T-cell (primary cell): ENCODE measurements at places on chromosomes 3 and 15. TPM values are rescaled to one million over a fixed set of nuclear protein-coding genes. Genes with fewer than 3 reads are reported as not detected.

The SRGAP3 gene
- total RNA-seq: 1.4 TPM

The SLC24A5 gene
- not detected for total RNA-seq

The TPRG1 gene
- total RNA-seq: 15.5 TPM

DNA sequence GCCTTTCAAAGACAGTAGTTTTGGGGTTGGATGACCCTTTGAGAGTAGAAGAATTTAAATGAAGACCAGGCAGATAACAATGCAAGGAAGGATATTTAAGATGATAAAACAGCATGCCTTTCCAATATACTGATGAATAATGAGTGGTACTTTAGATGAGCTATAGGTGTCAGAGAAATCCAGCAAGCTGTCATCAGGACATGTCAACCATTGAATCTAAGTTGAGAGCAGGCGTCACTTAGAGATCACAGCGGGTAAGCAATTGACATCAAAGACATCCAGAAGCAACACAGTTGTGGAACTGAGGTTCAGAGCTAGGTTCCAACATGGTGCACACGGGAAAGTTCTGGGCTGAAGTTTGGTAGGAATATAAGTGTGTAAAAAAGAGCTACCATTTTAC, 25.0 kb downstream of the CCDC54 start:
- DNase-seq: no peak
- no peaks in the 10 kb centered on the region for H3K36me3 ChIP-seq
- H3K4me1 ChIP-seq: no peaks in the 10 kb centered on the region
- no peak overlapping the region for H3K4me3 ChIP-seq
- H3K27me3 ChIP-seq: no peaks in the 10 kb centered on the region

GRCh38 chr3:184726497-184726896, 14.6 kb upstream of the MAGEF1 start:
- no peaks in the 10 kb centered on the region for H3K4me1 ChIP-seq
- H3K27me3 ChIP-seq: peaks cover 13% of the 10 kb centered on the region
- H3K36me3 ChIP-seq: no peaks in the 10 kb centered on the region
- no peak for DNase-seq
- H3K4me3 ChIP-seq: no peak overlapping the region
- no peak overlapping the region for H3K27ac ChIP-seq
